AG04449 (cell line): ENCODE measurements at places on chromosomes 3 and 15.
A peak's percentile ranks its signal among the peaks of the same experiment; 100 is the strongest.

DNA sequence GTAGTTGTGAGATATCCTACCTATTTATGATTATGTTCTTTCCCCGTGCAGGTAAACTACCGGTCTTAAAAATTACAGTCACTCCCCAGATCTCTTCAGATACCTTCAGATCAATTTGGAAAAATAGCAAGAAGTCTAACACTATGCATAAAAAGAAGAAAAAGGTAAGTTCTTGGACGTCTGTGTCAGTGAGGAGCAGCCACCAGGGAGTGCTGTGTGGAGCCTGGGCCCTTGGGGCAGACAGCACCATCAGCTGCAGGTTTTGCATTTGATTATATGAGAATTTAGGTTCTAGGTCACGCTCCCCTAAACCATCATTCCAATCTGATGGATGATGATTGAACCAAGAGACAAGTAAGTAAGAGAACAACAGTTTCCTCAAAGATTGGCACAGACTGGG, 8.9 kb upstream of the RNF7 start:
- DNase-seq = no peak

- no peak for DNase-seq
Observed at GRCh38 chr3:60142009-60142408, 1092.2 kb upstream of the CFAP20DC start.

DNA sequence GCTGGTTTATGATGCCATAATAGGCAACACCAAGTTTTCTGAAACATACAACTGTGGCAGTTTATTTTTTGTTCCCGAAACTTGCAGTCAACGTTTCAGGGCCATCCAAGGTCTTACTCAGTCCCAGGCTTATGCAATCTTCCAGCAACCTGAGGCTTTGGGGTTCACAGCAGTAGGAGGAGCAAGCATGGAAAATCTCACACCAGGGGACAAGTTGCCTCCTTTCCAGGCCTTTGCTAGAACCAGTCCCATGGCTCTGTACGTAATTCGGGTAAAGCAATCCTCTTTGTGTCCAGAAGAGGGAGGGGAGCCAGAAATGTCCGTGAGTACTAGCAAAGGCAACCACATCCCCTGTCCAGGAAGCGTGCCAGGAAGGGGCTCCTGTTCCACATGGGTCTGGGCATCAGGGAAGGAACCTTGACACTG, 4.7 kb upstream of the FAM240A start:
- DNase-seq = no peak

GRCh38 chr3:117622171-117622841, 912.7 kb downstream of the TUSC7 start:
- peak; percentile 67 for DNase-seq

DNA sequence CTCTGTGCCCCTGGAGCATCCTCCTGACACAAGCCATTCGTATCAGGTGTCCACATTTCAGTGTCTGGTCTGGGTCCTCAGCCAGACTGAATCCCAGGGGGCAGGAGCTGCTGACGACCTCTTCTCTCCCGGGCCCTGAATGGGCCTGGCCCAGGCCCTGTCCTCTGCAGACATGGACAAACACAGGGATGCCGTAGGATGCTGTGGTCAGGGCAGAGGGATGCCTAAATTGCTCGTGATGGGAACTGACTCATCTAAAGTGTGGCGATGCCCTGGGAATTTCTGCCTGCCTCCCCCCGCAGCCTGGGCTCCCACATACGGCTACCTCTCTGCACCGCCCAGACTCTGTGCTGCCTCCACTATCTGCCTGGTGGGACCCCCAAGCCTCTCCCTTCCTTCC, 58.5 kb upstream of the CTSH start:
- no peak for DNase-seq

DNA sequence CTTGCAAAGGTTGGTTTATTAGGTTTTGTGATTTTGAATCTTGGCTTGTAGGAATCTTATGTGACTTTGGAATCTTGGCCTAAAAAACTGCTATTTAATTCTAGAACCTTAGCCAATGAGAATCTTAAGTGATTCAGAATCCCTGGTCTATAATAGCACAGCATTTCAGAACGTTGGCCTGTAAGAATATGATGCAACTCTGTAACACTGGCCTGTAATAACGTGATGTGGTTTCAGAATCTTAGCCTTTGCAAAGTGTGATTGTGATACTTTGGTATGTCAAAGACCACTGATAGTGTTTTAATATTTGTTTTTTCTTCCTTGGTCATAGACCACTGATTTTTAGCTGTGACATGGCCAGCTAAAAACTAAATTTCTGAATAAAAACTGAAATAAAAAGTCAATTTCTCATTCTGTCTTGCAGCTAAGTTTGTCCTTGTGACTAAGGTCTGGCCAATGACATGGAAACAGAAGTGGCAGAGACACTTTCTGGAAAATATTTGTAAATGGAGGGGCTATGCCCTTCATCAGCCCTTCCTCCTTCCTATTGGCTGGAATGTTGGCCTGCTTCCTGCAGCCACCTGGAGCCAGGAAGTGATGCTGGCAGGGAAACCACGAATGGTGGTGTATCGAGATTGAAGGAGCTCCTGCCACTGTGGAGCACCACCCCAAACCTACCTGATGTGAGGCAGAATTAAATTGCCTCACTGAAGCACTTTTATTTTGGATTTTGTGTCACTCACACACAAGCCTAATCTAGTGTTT, 42.3 kb upstream of the CORO2B start:
- peak; percentile 96 for DNase-seq

DNA sequence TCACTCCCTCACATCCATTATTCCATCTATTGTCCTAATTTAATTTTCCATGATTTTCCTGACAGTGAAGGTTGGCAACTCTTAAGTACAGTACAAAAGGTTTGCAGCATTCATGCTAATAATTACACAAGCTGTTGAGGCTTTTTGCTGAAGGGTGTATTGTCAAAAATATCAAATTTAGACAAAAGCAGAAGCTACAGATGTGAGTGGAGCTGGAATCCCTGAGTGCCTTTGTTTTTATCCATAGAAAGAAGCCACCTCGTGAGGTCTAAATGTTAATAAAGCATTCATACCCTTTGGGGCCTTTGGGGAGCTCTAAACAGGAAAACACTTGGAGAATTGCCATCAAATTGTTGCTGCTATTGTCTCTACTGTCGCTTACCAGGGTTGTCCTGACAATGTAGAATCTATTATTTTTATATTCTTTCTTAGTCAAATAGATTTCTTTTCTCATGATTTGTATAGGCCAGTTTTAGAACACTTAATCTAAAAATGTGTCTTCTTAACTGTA, 185.8 kb upstream of the ROBO1 start:
- no peak for DNase-seq

DNA sequence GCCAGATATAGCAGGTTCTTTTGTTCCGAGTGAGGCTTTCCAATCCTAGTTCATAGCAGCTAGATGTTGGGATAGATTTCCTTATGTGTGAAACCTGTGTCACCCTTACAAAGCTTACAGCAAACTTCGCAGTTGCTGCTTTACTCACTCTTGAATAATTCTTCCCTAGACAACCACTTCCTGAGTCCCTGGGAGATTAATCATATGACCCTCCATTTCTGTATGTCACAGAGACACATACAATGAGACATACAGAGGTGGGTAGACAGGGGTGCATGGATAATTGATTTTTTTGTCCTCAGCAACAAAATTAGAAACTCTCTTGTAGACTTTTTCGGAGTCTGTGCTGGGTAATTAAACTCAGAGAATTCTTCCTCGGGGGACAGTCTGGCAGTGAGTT, 163.2 kb downstream of the NSUN3 start:
- peak; percentile 41 for DNase-seq

DNA sequence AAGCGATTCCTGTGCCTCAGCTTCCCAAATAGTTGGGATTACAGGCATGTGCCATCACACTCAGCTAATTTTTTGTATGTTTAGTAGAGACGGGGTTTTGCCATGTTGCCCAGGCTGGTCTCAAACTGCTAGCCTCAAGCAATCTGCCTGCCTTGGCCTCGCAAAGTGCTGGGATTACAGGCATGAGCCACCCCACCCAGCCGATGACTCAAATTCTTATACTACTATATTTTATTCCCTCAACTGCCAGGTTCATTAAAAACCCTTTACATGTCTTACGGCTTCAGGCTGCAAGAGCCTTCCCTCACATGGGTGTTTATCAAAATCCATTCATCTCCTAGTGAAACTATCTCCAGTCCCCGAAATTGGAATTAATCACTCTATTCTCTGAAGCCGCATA, 63.4 kb downstream of the CBLB start:
- no peak for DNase-seq

DNA sequence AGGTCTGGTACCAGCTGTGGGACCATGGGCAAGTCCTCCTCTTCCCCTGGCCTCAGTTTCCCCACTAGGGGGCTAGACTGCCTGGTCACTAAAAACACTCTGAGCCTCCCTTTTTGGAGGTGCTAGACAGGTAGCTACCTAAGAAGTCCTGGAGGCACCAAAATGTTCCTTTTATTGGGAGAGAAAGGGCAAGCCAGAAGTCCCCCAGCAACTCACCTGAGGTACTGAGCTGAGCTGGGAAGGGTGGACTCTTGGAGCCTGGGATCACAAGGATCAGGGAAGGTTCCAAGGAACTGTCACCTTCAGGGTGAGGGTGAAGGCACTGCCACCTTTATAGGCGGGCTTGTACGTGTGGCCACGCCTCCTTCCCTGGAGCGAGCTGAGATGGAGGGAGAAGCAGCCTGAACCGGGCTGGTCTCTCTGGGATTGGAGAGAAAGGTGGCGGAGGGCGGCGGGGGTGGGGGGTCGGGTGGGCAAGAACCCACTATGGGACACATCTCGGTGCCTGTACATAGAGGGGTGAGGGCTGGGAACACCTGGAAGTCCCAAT, at the start of gene CYP1A1:
Gene CYP1A1 (minus strand): TSS at position 304 of the 550 bp plus-strand sequence. CDS start 2,431 bp downstream, outside the sequence.
- DNase-seq = no peak

GRCh38 chr3:149667576-149667975, 9.8 kb upstream of the WWTR1 start:
- DNase-seq = no peak

DNA sequence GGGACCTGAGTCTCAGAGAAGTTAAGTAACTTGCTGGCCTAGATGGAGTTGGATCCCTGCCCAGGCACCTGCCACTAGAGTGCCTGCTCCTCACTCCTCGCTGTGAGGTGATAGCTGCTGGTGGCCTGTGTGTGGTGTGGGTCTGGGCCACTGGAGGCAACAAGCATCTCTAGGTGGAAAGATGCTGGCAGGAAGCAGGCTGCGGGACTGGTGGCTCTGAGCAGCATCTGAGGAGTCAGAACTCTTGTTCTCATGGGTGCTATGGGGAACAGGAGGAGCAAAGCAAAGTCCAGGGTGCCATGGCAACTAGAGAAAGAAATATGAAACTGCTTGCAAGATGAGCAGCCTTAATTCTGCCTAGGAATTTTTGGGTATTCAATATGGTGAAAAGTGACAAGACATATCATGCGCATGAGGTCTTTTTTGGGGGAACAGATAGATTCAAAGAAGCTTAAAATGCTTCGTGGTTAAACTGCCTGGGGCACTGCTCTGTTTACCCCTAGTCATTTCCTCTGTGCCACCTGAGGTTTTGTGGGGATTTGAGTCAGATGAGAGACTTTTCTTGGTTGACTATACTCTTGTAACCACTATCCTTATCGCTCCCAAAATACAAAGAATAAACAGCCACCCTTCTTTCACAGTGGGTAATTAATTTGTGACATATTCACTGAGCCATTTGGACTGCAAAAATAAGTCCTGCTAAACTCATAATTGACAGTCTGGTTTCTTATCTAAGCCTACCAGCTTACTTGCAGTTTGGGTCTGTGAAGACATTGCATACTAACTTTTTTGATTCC, 50.3 kb downstream of the MED12L start:
- no peak for DNase-seq

GRCh38 chr15:99104788-99105513, at the start of gene SYNM:
TSS of gene SYNM (plus strand) at chr15:99105080. CDS start at chr15:99105200, 120 bp downstream.
- no peak for DNase-seq

DNA sequence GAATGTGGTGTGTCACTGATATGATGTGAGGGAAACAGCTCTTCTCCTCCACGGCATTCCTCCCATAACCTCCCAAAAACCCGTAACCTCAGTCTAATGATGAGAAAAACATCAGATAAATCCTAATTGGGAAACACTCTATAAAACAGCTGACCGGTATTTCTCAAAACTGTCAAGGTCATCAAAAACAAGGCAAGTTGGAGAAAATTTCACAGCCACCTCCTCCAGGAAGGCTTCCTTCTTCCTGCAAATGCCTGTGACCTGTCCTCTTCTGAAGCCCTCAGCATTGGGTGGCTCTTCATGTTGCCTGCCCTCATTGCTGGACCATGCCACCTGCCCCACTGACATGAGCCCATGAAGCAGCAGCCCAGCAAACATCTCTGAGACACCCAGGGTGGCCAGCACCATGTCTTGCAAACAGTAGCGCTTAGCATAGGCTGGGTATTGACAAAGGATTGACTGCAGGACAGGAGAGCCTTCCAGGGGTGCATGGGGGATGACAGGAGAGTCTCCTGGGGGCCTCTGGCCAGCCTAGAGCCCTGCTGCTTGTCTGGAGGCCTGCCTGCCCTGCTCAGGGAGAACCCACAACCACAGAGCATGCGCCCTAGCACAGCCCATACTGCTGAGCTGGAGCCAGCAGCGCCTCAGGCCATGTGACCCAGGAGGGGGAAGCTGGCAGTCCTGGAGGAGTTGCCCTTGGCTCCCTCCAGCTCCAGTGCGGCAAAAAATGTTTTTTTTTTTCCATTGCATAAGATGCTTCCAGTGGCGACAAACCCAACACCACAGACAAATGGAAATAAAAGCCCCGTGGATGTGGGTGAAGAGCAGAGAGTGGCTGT, 49.7 kb downstream of the XXYLT1 start:
- DNase-seq = no peak

GRCh38 chr3:64190517-64191515, 34.5 kb downstream of the PRICKLE2 start:
- peak; percentile 73 for DNase-seq

DNA sequence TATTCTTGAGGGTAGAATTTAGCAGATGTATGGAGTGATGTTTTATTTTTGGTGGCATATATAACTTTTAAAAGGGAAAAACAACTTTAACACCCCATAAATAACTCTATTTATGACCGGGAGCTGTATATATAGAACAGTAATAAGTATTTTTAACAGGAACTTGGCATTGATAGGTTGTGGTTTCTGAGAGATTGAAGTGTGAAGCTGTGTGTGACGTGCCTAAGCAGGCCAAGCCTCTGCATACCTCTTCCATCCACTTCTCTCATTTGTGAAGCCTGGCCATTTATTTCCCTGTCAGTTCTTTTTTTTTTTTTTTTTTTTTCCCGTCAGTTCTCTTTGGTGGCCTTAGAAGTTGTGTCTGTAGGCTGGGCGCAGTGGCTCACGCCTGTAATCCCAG, 23.0 kb downstream of the RBM5 start:
- no peak for DNase-seq
